ENCODE measurements at places on chromosomes 2 and 18.

DNA sequence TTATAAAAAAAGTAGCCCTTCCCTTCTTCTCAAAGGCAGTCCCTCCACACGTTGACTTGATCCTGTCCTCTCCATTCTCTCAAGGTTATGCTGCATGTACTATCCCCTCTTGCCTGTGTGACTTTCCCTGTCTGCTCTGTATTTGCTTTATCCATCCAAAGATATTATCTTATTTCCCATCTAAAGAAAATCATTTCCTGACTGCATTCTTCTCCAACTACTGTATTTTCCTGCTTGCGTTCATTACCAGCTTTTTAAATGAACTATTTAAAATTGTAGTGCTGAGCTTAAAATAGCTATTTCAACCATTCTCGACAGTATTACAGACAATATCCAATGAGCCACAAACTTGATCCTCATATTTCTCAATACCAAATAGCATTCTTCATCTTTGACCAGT, 716.0 kb upstream of the REG3G start:
- DNase-seq, result no peak

GRCh38 chr2:70978341-70979179, at the start of gene ANKRD53:
Gene ANKRD53, plus strand, starts transcription at chr2:70978630. Its CDS starts 16 bp downstream, at chr2:70978646.
- DNase-seq, result no peak

DNA sequence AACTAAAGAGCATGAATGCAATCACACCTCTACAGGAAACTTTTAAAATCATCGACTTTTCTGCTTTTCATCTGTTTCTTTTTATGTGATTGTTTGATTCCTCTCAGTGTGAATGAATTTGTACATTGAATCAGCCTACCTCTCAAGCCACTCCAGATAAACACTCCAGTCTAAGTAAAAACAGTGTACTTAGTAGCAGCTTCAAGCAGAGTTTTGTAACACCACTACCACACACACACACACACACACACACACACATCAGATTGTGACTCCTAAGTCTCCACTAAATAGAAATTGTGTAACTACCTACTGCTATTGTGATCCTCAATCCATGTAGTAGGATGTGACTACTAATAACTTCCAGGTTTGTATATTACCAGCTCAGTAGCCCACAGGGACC, 65.3 kb upstream of the EPB41L5 start:
- no peak for DNase-seq

DNA sequence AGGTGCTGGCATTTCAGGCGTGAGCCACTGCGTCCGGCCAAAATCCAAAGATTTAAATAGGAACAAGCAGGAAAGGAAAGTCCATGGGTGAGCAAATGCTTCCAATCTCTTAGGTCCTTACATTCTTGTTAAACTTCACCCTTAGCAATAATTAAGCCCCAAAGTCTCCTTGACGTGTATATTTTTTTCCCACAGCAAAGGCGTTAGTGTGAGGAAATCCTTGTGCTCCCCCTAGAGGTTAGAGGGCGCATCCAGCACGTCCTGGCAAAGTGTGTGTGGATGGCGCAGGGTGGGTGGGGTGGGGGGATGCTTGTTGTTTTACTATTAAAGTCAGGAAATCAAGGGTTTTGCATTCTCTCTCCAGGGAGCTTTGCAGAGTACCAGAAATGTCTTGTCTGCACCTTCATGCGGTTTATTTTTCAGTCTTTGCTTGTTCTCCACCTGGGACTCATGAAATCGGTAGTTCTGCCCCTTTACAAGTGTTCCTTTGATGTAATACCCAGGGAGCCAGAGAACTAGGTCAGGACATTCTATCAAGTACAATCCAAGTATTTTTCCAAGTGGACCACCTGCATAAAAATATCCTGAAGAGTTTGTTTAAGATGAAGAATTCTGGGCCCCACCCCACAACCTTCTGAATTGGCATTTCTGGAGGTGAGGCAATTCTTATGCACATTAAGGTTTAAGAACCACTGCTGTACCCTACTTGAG, 22.2 kb upstream of the ITSN2 start:
- peak; percentile 49 for DNase-seq

- no peak for DNase-seq
Observed at GRCh38 chr18:56662502-56662901, 11.3 kb downstream of the WDR7 start.

DNA sequence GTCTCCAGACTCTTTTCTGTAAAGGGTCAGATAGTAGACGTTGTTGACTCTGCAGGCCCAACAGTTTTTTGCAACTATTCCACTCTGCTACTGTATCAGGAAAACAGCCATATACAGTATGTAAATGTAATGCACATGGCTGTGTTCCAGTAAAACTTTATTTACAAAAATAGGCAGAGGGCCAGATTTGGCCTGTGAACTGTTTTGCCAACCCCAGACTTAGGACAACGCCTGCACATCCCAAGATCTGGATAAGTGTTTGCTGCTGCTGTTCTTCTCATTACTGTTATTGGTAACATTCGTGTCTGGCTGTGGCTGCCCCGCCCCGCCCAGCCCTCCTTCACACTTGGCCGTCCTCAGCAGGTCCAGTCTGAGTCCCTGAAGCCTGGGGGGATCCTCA, 94.6 kb upstream of the MCFD2 start:
- DNase-seq, result no peak

DNA sequence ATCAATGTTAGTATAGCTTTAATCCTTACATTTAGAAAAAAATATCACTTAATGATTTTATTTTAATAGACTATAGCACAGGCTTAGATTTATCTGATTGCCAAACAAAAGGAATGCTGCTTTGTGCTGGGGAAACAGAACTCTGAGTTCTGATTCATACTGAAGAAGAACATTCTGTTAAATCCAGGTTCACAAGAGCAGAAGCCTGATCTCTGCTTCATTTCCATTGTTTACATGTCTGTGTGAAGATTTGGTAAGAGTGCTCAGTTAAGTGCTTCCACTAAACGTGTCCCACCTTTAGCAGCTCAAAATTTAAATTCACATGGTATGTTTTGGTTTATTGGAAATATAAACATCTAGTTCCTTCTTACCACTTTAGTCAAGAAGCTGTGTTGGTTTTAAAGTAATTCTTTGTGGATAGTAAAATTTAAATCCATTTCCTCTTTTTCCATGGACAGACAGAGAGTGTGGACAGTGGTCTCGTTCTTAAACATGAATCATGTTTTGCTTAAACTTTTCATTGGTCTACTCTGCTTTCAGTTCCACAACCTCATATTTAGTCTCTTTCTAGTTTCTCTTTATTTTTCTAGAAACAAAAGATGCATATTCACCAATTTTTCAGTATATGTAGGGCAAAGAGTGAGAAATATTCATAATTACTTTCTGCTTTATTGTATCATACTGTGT, 59.1 kb downstream of the NYAP2 start:
- no peak for DNase-seq

- no peak for DNase-seq
Observed at GRCh38 chr2:158772306-158773078, 22.6 kb upstream of the DAPL1 start.

DNA sequence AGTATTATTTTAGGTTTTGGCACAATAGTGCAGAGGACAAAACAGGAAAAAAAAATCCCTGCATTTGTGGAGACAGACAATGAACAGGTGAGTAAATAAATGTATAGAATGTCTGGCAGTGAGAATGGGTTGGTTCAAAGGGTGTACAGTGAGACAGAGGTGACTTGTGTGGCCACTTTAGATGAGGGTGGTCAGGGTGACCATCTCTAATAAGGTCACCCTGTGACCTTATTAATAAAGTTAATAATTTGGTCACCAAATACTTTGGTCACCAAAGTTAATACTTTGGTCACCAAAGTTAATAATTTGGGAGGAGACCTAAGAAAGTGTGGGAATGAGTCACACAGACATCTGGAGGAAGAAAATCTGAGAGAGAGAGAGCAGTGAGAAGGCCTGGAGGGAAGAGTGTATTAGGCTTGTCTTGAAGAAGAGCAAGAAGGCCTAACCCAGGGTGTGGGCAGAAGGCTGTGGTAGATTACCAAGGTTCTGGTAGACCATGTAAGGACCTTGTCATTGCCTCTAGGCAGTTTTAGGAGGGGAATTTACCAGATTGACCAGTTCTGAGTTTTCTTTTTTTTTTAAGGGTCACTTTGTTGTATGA, 1368.4 kb upstream of the CELF4 start:
- no peak for DNase-seq
